ENCODE measurements at places on chromosomes 2 and 18. TPM values are rescaled to one million over a fixed set of nuclear protein-coding genes. Genes with fewer than 3 reads are reported as not detected.

The PIK3C3 gene
- polyA plus RNA-seq = 30.6 TPM

The CCBE1 gene
- polyA plus RNA-seq = not detected

The FBLN7 gene
- polyA plus RNA-seq = 21.0 TPM

The GPR155 gene
- polyA plus RNA-seq = 5.2 TPM

The IL1RL1 gene
- polyA plus RNA-seq = not detected

The COLEC12 gene
- polyA plus RNA-seq = not detected

The AGXT gene
- polyA plus RNA-seq = not detected

The CKAP2L gene
- not detected for polyA plus RNA-seq

The ACADL gene
- polyA plus RNA-seq = not detected

Measured in naive thymus-derived CD4-positive, alpha-beta T cell (primary cell).